Left lung (tissue), 14 donors: ENCODE measurements at places on chromosomes 1 and 21.

DNA sequence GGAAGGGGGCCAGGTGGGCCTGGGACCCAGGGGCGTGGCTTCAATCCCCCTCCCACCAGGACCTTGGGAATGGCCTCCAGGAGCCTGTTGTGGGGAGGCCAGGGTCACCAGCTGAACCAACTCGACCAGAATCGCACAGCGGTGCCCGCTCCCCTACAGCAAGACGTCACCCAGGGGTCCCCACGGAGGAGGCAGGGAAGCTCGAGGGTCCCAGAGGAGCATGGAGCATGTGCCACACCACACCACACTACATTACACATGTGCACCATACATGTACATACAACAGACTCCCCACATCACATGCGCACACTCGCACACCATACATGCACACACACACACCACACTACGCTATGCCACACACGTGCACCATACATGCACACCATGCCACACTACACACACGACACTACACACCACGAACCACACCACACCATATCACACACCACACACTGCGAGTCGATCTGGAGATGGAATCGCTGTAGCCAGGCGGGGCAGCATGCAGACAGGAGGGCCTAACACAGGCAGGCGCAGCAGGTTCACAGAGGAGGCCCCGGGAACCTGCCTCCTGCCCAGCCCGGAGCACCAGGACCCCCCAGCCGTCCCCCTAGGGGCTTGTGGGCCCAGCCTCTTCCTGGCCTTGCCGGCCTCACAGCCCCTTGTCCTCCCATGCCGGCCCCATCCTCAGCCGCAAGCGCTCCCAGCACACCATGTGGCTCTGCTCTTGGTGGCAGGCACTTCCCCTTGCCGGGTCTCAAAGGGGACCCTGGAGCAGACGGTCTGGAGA is 596 bp downstream of the ITGB2 start:
- DNase-seq: peak; percentile 73

DNA sequence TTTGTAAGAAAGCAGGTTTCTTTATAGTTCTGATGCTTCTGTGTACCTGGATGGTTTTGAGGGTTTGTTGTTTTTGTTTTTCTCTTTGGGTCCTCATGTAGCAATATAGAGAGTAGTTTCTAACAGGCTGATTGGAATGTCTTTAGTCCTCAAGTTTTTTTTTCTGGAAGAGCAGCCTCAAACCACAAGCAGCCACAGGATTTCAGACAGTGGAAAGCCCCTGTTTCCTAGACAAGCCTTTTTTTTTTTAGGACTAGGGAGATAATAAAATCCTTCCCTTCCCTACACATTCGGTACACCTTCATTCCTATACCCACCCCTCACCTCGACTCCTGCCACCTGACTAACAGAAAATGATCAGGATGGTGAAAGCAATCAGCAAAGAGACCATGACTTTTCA is 47.6 kb downstream of the ACP6 start:
- no peak for DNase-seq

DNA sequence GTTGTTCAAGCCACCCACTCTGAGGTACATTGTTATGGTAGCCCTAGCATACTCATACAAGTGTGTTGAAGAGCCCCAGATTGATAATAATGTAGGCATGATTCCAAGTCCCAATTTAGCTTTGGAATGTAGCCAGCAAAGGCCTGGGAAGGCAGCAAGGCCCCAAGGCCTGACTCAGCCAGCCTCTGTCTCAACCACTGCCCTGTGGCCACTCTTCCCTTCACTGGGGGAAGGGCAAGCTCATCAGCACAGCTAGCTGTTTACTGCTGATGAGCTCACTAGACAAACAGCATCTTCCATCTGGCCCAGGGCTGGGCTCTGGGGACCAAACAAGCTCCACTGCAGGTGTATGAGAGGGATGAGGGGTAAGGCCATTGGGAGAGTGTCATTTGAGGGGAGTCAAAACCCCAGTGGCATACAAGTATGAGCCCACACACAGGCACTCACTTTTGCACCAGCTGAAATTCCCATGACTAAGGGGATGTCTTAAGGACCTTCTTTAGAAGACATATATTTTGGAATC is 2.2 kb upstream of the IRF6 start:
- peak; percentile 50 for DNase-seq

- no peak for DNase-seq
Observed at GRCh38 chr1:84299536-84300170, 1.9 kb upstream of the SAMD13 start.
